ENCODE measurements at places on chromosomes 5 and 9.

- no peak for DNase-seq
These were observed 14.4 kb downstream of the ELOVL7 start for GRCh38 chr5:60829490-60830266.

DNA sequence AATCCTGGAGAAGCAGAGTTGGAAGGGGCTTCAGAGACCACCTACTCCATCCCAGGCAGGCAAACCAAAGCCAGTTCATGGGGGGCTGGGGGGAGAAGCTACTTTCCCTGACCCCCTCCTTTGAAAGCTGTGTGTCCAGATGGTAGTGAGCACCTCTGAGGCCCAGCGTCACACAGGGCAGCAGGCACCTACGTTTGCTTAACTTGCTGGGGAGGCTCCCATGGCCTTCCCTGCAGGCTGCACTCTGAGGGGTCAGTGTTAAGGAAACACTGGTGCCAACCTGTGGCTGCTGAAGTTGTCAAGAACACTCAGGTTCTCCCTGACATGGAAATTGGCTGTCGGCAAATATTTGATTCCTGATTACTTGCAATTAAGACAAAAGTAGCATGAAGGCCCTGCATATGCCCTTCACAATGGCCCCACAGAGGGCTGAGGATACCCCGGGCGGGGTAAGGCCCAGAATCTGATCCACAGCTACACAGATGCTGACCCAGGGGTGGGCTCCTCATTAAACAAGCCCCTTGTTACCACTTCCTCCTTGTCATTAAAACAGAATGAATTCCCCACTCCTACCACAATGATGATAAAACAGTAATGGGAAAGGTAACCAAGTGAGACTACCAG is 208.5 kb downstream of the FSTL4 start:
- no peak for DNase-seq

DNA sequence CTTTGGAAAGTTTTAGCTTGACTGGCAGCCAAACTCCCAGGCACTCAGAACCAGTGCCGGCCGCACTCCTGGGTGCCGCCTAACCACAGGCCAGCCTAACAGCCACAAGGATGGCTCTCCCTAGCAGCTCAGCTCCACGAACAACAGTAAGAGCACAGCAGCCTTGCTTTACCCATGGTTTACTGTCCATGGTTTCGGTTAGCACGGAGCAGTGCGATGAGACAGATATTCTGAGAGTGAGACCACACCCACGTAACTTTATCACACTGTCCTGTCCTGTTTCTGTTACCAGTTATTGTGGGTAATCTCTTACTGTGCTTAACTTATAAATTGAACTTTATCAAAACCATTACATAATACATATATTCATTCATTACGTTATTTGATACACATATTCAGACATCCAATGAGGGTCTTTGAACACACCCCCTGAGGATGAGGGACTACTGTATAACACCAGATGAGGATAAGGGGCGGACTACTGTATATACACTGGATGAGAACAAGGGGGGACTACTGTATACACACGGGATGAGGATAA is 12.4 kb downstream of the CLPTM1L start:
- DNase-seq: no peak

DNA sequence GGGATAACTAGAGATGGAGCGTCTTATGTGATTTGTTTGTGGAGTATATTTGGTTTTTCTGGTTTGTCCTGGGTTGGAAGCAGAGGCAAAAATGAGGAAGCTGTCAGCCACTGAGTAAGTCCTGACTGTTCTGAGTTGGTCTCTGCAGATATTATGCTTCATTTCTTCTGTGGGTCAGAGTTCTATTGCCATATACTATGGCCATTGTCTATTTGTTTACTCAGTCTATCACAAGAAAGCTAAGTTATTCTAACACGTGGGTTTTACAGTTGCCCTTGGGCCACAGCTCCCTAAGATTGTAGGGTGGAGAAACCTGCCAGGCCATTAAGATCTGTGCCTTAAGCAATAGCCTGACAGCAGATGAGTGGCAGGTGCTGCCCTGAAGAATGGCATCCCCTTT is 3.0 kb upstream of the CTSV start:
- no peak for DNase-seq

DNA sequence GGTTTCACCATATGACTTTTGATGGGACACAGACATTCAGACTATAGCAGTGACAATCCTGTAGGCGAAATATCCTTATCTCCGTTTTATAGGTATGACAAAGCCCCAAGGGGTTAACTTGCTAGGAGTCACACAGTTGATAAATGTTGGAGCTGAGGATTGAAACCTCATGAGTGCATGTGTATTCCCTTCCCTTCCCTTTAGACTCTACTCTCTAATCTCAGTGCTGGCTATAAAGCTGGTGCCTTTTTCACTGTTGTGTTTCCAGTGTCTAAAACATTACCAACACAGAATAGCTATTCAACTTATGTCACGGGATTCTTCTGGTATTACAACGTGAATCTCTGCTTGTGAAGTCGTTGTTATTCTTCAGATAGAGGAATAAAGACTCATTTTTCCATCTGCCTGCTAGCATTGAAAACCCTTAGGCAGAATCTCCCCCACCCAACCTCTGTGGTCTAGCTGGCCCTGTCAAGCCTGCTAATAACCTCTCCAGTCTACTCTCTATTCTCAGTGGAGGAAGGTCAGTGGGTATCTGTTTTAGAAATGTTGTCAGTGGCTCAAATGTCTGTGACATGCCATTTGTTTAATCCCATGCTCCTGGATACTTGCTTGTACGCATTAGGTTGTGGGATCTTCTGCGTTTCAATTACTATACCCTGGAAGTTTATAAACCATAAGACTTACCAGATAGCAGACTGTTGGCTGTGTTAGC is 121.2 kb downstream of the TLE4 start:
- DNase-seq: no peak

All from NCI-H460 (cell line).